ENCODE measurements at places on chromosomes 2 and 18.

DNA sequence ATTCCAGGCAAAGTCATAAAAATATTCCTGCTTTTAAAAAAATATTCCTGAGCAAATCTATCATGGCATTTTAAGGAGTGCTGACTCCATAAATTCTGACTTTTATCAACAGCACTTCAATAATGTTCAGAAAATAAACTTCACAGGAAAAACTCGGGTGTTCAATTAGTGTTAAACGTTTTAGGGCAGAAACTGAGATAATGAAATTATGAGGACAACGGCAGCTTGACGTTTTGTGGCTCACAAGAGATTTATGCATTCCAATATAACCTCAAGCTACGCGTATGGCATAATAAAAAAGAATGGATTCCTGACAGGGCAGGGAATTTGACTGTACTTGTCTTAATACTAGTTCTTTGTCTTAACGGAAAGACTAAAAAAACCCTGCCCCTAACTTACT, 133.2 kb downstream of the ICOS start:
- DNase-seq = no peak

GRCh38 chr2:38440655-38441054, 63.6 kb upstream of the ATL2 start:
- DNase-seq = no peak

DNA sequence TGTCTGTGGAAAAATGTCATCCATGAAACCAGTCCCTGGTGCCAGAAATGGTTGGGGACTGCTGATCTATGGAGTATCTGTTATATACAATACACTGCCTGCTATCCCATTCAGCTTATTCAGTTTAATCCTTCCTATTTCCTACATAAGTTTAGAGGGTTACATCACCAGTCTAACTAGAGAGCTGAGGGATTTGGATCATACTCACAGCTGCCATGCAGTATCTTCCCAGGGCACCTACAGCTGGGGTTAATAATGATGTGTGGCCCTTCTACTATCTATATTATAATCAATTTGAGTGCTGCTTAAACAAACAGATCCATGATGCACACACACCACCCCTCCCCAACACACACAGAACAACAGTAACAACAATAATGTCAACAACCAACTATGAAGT, 524.0 kb downstream of the LRRTM4 start:
- DNase-seq = no peak

DNA sequence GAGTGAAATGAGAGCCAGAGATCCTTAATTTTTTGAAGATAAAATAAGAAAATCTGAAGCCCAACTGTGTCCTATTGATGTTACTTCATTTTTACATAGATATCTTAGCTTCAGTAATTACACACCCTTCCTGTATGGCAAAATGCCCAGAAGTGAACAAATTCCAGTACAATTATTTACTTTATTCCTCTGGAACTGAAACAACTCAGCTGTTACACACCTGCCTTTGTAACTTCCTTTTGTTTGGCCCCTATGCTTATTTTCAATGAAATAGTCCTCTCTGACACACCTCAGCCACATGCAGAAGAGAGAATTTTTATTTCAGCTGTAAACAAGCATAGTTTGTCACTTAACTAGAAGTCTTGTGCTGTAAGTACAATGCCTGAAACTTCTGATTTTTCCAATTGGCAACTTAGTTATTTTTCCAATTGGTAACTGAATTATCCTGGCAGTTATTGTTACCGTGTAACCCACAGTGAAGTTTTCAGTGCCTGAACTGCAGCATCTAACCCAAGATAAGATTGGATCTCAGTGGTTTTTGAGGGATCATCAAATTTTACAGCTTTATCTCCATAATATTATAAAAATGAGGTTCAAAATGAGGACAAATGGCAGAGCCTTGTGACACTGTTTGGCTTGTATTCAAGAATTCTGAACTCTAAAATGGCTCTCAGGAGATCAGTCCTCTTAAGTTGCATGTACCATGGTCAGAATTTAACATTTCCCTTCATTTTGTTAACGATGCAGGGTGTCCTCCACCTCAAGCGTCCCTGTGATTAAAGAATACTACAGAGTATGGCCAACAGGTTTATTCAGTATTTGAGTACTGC, 82.6 kb downstream of the PKP4 start:
- no peak for DNase-seq

- DNase-seq = no peak
Observed at GRCh38 chr2:215728504-215729065, 284.8 kb downstream of the MREG start.

GRCh38 chr2:153100151-153100550, 378.4 kb downstream of the RPRM start:
- no peak for DNase-seq

DNA sequence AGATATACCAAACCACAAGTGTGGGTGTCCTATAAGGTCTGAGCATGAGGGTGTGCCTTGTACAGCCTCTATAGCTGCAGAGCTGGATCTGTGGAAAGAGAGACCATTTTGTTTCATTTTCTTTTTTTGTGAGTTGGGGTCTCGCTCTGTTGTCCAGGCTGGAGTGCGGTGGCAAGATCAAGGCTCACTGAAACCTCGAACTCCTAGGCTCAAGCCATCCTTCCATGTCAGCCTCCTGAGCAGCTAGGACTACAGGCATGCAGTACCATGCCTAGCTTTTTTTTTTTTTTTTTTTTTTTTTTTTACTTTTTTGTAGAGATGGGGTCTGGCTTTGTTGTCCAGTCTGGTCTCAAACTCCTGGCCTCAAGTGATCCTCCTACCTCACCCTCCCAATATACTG, 10.7 kb downstream of the KIF3C start:
- DNase-seq = no peak

DNA sequence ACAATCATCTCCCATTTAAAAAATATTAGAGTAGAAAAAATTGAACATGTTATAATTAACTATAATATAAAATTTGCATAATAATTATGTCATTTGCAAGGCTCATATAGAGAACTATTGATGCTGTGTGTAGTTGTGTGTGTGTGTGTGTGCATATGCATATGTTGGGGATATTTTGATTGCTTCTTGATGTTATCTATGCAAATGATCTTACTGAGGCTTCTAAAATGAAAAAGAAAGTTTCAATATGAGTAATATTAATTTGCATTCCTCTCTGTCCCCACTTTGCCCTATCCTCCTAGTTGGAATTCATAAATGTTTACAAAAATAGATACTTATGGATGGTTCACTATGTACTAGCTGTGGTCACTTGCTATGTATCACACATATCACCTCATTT, 523.3 kb downstream of the TRIB2 start:
- no peak for DNase-seq

DNA sequence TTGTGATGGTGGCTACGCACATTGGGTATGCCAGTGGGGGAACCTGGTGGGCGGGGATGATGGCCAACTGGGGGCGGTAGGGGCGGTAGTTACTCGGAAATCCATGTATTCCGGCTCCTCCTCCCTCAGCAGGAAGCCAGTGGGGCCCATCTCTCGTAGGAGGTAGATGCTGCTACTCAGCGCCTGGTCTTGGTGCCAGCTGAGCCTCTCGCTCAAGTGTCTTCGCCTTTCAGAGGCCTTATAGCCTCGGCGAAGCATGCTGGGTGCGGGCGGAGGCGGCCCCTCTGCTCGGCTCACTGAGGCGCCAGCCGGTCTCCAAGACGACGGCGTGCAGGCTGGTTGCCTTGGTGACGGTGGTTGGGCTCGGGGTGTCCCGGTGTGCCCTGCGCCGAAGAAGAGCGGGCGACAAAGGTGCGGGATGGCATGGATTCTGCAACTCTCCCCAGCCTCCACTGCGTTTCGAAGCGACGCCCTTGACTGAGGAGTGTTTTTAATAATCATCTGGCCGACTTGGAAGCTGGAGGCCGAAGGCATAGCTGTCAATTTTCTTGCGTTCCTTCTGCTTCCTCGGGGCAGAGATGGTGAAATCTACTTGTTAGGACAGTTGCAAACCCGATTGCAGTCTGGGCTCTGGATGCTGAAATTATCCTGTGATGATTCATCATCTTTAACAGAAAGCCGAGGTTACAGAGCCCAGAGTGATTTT, at the start of gene ZSWIM2:
ZSWIM2 (minus strand) TSS at position 298 of the 706 bp plus-strand sequence; CDS start at position 258, 40 bp downstream.
- no peak for DNase-seq

- DNase-seq = no peak
Observed at GRCh38 chr18:45321520-45321919, 293.8 kb upstream of the SLC14A2 start.

- DNase-seq = no peak
Observed at GRCh38 chr2:142944264-142944663, 66.8 kb downstream of the KYNU start.

DNA sequence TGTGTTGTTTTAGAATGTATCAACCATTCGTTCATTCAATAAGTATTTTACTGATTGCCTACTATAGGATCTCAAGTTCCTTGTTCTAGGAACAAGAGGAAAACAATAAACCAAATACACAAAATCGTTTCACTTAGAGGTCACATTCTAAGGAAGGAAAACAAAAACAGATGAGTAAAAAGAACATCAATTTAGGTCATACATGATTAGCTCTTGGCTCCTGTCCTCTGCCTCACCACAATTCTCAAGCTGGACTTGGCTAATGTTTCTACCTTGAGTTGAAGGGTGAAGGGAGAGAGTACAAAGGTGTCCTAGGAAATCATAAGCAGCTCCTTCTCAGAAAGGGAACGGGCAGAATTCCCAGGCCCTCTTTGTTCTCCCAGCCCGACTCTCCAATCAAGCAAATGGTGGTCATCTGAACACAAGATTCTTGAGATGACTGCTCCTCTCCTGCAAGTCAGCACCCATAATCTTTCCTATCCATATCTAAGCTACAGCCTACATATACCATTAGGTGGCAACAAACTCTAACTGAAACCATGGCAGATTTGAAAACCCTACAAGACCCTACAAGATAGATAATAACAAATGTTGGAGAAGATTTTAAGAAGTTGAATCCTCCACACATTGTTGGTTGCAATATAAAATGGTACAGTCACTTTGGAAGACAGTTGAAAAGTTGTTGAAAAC, 76.0 kb downstream of the CBLN2 start:
- no peak for DNase-seq

DNA sequence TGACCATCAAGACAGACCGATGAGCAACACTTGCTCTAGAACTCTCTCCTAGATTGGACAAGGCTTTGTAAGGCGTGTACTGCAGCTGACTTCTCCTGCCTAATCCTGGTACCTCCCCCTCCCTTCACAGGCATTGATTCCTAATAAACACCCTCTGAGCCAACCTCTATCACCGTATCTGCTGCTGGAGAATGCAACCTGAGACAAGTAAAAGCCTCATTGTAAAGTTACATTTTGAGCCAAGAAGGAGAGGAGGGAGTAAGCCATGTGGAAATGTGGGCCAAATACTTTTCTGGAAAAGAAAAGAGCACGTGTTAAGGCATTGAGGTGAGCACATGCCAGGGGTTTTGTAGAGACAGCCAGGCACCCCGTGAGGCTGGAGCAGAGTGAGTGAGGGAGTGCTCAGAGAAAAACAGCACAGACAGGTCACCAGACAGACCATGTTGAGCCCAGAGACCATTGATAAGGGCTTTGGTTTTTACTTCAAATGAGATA, 2.6 kb upstream of the WDFY1 start:
- no peak for DNase-seq

DNA sequence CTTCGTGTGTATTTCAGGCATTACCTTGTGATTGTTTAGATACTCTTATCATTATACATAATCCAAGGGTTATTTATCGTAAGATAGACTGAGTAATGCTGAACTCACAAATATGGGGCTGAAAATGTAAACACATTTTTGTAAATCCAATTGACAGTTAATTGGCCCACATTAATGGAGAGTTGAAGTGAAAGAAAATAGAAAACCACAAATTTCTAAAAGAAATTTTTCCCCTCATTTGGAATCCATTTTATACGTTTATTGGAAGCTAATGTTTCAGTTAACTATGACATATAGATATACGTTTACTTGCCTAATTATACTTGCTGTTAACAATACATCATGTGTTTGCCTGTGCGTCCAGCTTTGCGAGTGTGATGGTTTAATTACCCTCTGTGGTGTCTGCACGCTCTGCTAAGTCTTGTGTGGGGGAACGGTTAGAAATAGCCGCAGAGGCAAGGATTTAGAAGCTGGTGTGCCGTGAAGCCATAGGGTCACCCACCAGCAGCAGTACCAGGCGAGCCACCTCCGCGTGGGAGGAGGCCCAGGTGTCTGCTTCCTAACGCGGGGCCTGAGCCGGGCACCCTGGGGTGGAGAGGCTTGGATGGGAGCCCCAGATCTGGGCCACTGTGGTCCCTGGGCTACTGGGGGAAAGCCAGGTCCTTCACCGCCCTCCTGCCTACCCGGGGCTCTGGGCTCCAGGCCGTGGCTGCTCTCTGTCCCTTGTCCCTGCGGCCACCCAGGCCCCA, 38.0 kb downstream of the TSHZ1 start:
- no peak for DNase-seq
